Left lobe of liver (tissue), 2 donors: ENCODE measurements at places on chromosomes 2 and 18. TPM values are rescaled to one million over a fixed set of nuclear protein-coding genes. Genes with fewer than 3 reads are reported as not detected.

SNRNP27 gene
- total RNA-seq = 13.8 TPM

GPD2 gene
- total RNA-seq = 3.2 TPM

COLEC11 gene
- total RNA-seq = 40.1 TPM

ZBTB7C gene
- total RNA-seq = 1.2 TPM

PROKR1 gene
- total RNA-seq = 0.05 TPM

TFCP2L1 gene
- total RNA-seq = 0.30 TPM

SLC4A5 gene
- 1.2 TPM for total RNA-seq

FAHD2A gene
- total RNA-seq = 75.2 TPM

CYS1 gene
- total RNA-seq = 0.65 TPM

CCDC68 gene
- total RNA-seq = 4.6 TPM

HOXD11 gene
- not detected for total RNA-seq

CD8B2 gene
- total RNA-seq = not detected

DAW1 gene
- not detected for total RNA-seq

TANK gene
- 28.1 TPM for total RNA-seq

AOX1 gene
- total RNA-seq = 1,212 TPM

RBM44 gene
- 0.13 TPM for total RNA-seq

GALR1 gene
- total RNA-seq = not detected

MBD2 gene
- total RNA-seq = 29.1 TPM

B3GNT7 gene
- 1.6 TPM for total RNA-seq

MAB21L4 gene
- 19.3 TPM for total RNA-seq

ST8SIA5 gene
- 0.23 TPM for total RNA-seq

COL5A2 gene
- total RNA-seq = 6.1 TPM

IGFBP5 gene
- total RNA-seq = 55.4 TPM

DSEL gene
- total RNA-seq = 2.5 TPM

POMC gene
- total RNA-seq = 0.33 TPM

LRATD1 gene
- 1.6 TPM for total RNA-seq

GPR35 gene
- total RNA-seq = 0.53 TPM

FBXO48 gene
- total RNA-seq = 1.3 TPM

ZCCHC2 gene
- 23.9 TPM for total RNA-seq

TCF23 gene
- 0.10 TPM for total RNA-seq

SULT1C2 gene
- 1.9 TPM for total RNA-seq

LINC00305 gene
- total RNA-seq = not detected

HK2 gene
- total RNA-seq = 1.3 TPM

ATP6V1B1 gene
- total RNA-seq = not detected

UPP2 gene
- 0.91 TPM for total RNA-seq

STARD6 gene
- total RNA-seq = not detected

RSAD2 gene
- total RNA-seq = 1.6 TPM

MC2R gene
- not detected for total RNA-seq

MGAT4A gene
- total RNA-seq = 6.9 TPM

RNF149 gene
- total RNA-seq = 18.6 TPM

IL37 gene
- not detected for total RNA-seq

GRP gene
- total RNA-seq = not detected

FSIP2 gene
- total RNA-seq = 0.05 TPM

PAIP2B gene
- 26.8 TPM for total RNA-seq

KIF1A gene
- 1.1 TPM for total RNA-seq

DNAH6 gene
- total RNA-seq = 1.9 TPM

IL1F10 gene
- not detected for total RNA-seq

RBBP8 gene
- total RNA-seq = 11.7 TPM

FZD7 gene
- 0.75 TPM for total RNA-seq
